NCI-H460 (cell line): ENCODE measurements at places on chromosomes 3 and 15. TPM values are rescaled to one million over a fixed set of nuclear protein-coding genes. Genes with fewer than 3 reads are reported as not detected.
A peak's percentile ranks its signal among the peaks of the same experiment; 100 is the strongest.

The TMCO5A gene
- not detected in 2 replicates for total RNA-seq

The CLDN18 gene
- total RNA-seq: not detected in 2 replicates

The GOLGA8Q gene
- 1.2 TPM in 1 of 2 replicates, not detected in the other for total RNA-seq

The ATP6V1A gene
- total RNA-seq: 38.6 and 44.4 TPM in 2 replicates

The ATR gene
- 20.2 and 22.2 TPM in 2 replicates for total RNA-seq

The CCDC39 gene
- total RNA-seq: not detected in 2 replicates

The CADM2 gene
- 20.9 and 25.0 TPM in 2 replicates for total RNA-seq

- DNase-seq: no peak
These were observed 419.3 kb downstream of the MAGI1 start for GRCh38 chr3:65619451-65619881.

DNA sequence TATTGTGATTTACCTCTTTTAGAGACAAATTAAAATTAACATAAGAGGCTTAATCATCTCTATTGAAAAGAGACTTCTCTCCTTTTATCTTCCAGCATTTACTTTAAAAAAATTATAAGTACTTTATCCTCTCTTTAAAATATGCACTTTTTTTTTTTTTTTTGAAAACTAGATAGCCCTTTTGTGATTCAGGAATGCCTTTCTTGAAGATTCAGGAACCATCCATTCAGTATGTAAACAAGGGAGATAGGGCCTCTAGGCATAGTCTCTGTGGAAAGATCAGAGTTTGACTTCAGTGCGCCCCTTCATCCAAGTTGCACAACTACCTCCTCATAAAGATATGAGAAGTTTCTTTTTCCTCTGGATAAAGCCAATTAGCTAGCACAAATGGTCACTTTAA lies 1163.7 kb downstream of the SI start:
- DNase-seq: no peak

DNA sequence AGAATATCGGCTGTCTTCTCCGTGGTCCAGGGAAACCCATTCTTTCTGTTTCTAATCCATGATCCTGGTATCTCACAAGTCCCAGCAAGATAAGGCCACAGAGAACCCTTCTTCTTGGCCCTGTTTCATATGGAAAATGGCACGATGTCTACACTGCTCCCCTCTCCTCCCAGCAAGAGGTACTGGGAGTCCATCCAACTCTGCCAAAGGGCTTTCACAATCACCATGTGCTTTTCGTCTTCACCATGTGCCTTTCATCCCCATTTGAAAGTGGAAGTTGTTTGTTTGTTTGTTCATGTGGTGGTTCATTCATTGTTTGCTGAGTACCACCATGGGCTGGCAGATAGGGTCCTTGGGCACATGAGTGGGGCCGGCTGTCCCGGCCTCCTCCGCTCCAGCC lies 5.5 kb downstream of the ITIH3 start:
- DNase-seq: no peak

- peak; percentile 65 for DNase-seq
These were observed 103.0 kb downstream of the P3H2 start for GRCh38 chr3:190017521-190018288.

- no peak for DNase-seq
These were observed 131.6 kb downstream of the NLGN1 start for GRCh38 chr3:173529062-173529711.

DNA sequence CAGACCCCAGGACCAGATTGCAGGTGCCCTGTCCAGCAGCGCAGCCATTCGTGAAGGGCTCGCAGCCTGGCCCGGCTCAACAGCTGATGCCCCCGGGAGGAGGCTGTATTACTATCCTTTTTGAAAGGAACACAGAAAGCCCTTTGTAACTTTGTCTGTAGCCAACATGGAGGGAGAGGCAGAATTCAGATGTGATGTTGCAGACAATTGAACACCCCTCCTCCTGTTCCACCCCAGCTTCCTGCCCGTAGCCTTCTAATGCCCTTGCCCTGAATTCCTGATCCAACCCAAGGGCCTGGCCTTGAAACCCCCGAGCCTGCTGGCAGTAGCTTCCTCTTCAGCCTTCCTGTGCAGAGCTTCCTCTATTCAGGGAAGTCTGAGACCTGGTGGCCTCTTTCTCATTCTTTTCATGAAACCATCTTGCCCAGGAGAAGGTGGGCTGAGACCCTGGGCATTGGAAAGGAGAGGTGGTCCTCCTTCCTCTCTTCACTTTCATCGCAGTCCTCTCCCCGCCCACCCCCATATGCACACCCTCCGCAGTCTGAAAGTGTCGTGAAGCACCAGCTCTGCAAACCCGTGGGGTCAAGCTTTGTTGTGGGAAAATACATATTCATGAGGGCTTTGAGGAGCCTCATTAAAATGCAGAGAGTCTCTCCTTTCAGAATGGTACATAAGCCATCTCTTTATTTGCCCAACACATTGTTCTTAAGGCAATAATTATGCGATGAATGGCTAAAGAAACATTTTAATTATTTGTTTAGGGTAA lies 109.2 kb downstream of the APBA2 start:
- DNase-seq: no peak

GRCh38 chr3:75906555-75907112 lies 121.3 kb upstream of the ZNF717 start:
- DNase-seq: no peak

DNA sequence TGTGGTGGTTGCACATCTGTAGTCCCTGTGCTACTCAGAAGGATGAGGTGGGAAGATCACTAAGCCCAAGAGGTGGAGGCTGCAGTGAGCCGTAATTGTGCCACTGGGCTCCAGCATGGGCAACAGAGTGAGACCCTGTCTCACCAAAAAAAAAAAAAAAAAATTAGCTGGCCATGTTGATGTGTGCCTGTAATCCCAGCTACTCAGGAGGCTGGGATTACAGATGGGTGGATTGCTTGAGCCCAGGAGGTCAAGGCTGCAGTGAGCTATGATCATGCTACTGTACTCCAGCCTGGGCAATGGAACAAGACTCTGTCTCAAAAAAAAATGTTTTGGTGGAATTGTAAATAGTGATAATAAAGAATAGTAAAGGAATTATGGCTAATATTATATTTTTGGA lies 9.9 kb downstream of the ATRIP start:
- no peak for DNase-seq

GRCh38 chr15:52105846-52106245 lies 6.7 kb downstream of the BCL2L10 start:
- DNase-seq: no peak

DNA sequence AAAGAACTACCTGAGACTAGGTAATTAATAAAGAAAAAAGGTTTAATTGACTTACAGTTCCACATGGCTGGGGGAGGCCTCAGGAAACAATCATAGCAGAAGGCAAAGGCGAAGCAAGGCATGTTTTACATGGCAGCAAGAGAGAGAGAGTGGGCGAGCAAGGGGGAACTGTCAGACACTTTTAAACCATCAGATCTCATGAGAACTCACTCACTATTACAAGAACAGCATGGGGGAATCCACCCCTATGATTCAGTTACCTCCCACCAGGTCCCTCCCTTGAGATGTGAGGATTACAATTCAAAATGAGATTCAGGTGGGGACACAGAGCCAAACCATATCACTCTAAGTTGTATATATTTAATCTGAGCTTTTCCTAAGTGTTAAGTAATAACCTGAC lies 79.0 kb upstream of the MLF1 start:
- no peak for DNase-seq
